A549 treated with GW870086 at 1 μM for 4 hours (cell line): ENCODE measurements at places on chromosomes 12 and 14. TPM values are rescaled to one million over a fixed set of nuclear protein-coding genes. Genes with fewer than 3 reads are reported as not detected.

The IL26 gene
- not detected in 5 replicates for total RNA-seq

The PPP1R1A gene
- 0.21 to 0.24 TPM in 2 of 5 replicates, not detected in the others for total RNA-seq

The CIROP gene
- not detected in 5 replicates for total RNA-seq

The RILPL1 gene
- 9.9 to 14.1 TPM (median 12.8 TPM) in 5 replicates for total RNA-seq

The FSCB gene
- total RNA-seq, result not detected in 5 replicates

The RNF212B gene
- not detected in 5 replicates for total RNA-seq

The PMCH gene
- total RNA-seq, result not detected in 5 replicates

The RIN3 gene
- total RNA-seq, result 18.4 to 25.2 TPM (median 24.0 TPM) in 5 replicates

The SYNDIG1L gene
- not detected in 5 replicates for total RNA-seq

The RTN1 gene
- total RNA-seq, result 0.09 TPM in 1 of 5 replicates, not detected in the others

The KRT74 gene
- total RNA-seq, result not detected in 5 replicates

The LRRC43 gene
- total RNA-seq, result 0.26 to 0.36 TPM in 2 of 5 replicates, not detected in the others

The IGF1 gene
- total RNA-seq, result not detected in 5 replicates

The MAP1LC3B2 gene
- total RNA-seq, result 1.3 to 1.6 TPM (median 1.3 TPM) in 5 replicates

The ASCL1 gene
- total RNA-seq, result 0.05 TPM in 1 of 5 replicates, not detected in the others
